ENCODE measurements at places on chromosomes 1 and 21.

DNA sequence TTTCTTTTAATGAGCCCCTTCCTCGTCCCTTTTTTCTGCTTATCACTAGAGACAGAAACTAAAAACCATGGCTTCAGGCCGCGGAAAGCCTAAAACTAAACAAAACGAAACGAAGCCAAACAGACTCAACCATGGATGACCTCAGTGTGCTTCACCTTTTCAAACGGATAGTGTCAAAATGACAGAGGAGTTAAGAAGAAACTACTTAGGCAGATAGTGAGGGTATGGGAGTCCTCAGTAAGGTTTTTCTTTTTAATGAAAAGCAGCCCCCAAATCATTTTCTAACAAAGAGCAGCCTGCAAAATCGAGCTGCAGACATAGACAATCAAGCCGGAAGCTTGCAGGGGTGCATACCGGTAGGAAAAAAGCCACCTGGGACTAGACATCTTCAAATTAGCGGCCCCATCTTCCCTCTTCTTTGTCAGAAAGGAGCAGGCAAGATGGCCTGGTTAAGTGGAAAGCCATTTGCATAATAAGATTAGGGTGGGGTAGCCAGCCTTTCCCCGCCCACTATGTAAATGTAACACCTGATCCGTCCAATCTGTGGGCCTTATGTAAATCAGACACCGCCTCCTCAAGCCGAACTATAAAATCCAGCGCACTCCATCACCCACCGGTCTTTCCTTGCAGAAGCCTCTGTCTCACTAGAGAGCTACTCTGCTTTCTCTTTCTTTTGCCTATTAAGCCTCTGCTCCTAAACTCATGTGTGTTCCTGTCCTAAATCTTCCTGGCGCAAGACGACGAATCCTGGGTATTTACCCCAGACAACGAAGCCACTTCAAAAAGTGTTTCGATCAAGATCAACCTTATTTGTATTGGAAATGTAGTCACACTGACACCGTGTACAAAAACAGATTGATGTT, 6.2 kb upstream of the ERO1B start:
- DNase-seq, result no peak

- DNase-seq, result no peak
These were observed 35.9 kb downstream of the MAB21L3 start for GRCh38 chr1:116147114-116147510.

GRCh38 chr1:240682859-240683242, 70.9 kb upstream of the GREM2 start:
- DNase-seq, result no peak

GRCh38 chr1:160548183-160548582, 25.1 kb upstream of the SLAMF6 start:
- DNase-seq, result no peak

- no peak for DNase-seq
These were observed 35.8 kb downstream of the LDLRAD1 start for GRCh38 chr1:53982034-53982762.

DNA sequence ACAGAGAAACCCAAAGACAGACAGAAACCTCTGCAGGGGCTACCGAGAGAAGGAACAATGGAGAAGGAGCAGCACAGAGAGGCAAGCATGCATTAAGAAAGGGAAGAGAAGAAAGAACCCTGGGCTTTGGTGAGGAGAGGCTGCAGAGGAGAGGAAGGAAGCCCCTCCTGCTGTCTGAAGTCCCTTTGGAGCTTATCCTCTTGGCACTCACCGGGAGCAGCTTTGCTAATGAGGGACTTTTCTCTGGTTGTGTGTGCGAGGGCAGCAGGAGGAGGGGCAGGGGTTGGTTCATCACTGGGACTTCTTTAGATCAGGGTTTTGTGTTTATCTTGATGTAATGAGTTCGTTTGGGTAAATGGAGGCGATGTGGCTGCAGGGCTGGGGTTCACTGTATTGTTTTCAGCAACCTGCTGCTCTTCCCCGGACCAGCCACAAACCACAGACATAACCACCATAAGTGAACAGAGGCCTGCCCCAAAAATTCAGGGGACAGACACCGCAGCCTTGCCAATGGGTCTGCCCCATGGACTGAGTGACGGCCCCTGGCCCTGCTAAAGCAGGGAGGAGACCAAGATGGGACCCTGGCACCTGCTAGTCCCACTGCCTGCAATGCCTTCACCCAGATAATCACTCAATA, 100.6 kb downstream of the KCND3 start:
- DNase-seq, result no peak

- no peak for DNase-seq
These were observed 17.1 kb downstream of the SOAT1 start for GRCh38 chr1:179310721-179311120.

DNA sequence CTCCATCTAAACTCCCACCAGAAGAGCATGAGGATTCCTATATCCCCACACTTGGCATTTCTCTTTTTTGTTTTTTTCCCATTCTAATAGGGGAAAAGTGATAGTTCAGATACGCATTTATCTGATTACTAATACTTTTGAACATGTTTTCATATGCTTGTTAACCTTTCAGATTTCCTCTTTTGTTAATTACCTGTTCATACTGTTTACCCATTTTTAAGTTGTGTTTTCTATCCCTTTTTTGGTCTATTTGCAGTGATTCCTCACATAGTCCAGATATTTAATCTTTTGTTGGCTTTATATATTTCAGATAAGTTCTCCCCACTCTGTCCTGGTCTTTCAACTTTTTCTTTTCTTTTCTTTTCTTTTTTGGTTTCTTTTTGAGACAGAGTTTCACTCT, 13.6 kb upstream of the PIGK start:
- no peak for DNase-seq

DNA sequence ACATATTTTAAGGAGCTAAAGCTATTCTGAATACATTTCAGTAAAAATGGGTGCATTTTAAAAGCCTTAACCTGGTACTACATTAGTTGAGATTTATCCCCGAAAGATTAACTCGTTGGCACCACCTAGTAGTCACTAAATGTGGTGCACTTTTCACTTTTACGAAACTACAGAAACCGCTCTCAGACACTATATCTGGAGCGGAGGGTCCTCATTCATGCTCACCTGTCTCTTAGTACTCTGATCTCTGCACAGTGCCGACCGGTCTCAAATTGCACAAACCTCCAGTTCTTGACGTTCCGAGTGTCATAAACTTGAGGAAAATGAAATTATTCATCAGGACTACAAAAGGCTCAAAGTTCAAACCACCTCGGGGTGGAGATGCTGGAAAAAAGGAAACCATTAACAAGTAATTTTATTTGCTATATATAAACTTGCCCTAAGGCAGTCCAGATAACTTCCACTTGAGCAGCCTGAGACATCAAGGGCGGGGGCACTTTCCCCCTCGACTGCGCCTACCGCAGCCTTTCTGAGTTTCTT, 722 bp downstream of the LZIC start:
- peak; percentile 12 for DNase-seq

- peak; percentile 14 for DNase-seq
These were observed 775 bp upstream of the TMEM63A start for GRCh38 chr1:225882694-225883615.

DNA sequence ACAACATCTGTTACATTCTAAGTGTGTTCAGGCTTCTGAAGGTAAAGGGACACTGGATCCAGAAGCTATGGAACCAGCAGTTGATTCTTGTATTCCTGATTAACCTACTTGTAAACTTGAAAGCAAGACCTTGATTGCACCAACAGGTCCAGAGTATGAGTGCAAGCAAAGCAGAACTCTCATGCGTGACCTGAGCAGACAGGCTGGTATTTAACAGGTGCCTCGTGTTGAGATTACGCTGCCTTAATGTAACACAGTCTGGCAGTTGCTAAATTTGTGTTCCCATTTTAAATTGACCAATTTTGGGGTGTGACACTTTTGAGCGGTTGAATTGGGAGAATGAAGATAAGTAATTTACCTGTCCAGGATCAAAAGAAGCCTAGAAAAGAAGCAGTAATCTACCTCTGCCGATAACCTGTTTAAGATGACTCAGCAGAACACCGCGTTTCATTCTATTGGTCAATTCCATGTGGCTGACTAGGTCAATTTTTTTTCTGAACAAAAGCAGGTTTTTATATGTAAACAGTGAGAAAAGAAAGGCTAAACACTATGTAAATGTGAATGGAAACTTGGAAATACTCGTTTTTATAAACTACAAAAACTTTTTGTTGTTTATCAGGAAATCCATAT, 147.6 kb downstream of the DYRK1A start:
- no peak for DNase-seq

- no peak for DNase-seq
These were observed 560 bp upstream of the CSDE1 start for GRCh38 chr1:114758256-114758832.

- DNase-seq, result no peak
These were observed 71.7 kb downstream of the UBR4 start for GRCh38 chr1:19138331-19138730.

GRCh38 chr1:119012383-119012782, 24.2 kb upstream of the TBX15 start:
- DNase-seq, result no peak

GRCh38 chr1:216055004-216055403, 368.2 kb downstream of the USH2A start:
- DNase-seq, result no peak

DNA sequence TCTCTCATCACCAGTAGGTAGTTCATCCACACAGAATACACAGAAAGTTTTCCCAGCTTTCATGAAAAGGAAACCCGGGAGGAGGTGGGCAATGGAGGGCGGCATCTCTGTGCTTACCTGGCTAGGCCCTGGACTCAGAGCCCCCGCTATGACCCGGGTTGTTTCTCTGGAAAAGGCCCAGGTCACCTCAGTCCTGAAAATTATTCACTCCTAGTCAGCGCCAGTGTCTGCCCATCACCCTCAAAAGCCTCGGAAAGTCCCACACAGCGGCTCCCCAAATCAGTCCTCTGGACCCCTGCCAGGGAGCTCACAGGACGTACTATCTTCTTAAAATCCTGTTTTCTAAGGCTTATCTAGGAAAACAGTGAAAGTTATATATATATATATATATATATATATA, 51.2 kb downstream of the TCP10L start:
- DNase-seq, result no peak

- DNase-seq, result no peak
These were observed 42.4 kb upstream of the CLDN14 start for GRCh38 chr21:36522219-36522808.

- no peak for DNase-seq
These were observed at the start of gene GPR37L1 for GRCh38 chr1:202122639-202123335. TSS of gene GPR37L1 (plus strand) at chr1:202122917. CDS start at chr1:202122964, 47 bp downstream.

- DNase-seq, result no peak
These were observed 141.9 kb upstream of the UBE2U start for GRCh38 chr1:64061430-64062104.
